Natural killer cell (primary cell): ENCODE measurements at places on chromosomes 2 and 18. TPM values are rescaled to one million over a fixed set of nuclear protein-coding genes. Genes with fewer than 3 reads are reported as not detected.

DNA sequence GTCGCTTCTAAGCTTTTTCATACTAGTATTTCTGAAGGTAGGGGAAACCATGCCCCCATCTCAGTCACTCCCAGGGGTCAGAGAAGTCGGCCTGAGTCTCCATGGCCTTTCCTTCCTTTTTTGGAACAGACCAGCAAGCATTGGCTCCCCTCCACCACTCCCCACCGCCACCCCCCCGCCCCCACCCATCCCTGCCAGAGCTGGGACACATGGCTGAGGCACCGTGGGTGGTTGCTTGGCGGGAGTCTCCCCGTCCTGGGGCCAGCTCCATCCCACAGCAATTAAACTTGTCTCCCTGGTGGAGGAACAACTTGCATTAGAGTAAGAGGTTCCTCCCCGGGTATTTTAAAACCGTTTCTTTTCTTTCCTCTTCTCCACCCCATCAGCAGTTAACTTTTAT, 100.8 kb upstream of the TFPI start:
- DNase-seq = no peak

The GNLY gene
- total RNA-seq = 4,938 TPM

The ATOH8 gene
- not detected for total RNA-seq

The NETO1 gene
- not detected for total RNA-seq

DNA sequence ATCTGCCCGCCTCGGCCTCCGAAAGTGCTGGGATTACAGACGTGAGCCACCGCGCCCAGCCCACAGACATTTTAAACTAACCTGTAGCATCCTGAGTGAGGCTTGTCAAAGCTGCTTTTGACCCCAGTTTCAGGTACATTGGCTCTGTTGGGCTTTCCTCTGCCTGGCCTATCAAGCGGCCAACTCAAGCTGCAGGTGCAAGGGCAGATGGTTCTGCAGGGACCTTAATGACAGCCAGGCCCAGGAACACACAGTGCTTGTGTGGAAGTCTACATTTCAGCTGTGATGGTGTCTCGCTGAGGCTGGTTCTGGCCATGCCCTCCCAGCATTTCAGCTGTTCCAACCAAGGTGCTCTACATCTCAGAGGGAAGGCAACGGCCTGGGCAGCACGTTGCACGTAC, 18.4 kb downstream of the INPP4A start:
- no peak for DNase-seq
